Esophagus squamous epithelium (tissue), 5 donors: ENCODE measurements at places on chromosomes 2 and 18.

DNA sequence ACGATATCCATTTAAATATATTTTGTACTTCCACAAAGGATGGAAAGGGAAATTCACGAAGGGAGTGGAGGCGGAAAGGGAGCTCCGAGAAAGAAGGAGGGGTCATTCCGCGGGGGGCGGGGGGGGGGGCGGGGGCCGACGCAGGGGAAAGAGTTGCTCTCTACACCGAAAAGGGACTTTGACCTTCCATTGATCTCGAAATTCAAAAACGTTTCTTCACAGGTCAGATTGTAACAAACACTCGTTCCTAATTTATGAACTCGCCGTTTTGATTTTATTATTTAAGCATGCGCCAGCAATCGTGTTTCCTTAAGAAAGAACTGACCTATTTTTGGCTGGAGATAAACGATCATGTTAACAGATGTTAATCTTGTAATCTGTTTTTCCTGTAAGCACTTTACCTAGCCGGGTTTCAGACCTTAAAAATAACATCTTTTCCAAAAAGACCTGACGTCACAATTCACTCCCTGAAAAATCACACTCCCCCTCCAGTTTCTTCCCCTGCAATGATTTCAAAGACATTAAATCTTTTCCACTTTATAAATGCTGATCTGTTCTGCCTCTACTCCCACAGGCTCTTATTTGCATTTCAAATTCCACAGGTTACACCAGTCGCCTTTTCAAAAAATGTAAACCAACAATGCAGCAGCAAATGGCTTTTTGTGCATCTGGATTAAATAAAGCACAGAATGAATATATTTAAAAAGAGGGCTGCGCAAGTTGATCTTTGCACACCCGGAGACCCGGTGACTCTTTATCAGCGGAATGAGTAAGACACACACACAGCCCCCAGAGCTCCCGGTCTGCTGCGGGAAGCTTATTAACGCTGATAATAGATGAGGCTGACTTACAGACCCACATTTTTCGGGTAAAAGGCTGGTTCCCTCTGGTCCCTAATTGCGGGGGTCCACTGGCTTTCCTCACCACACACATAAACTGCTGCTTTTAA lies 1.6 kb downstream of the ZNF516 start:
- DNase-seq: no peak

- no peak for DNase-seq
Observed at GRCh38 chr2:197813093-197813787, 8.8 kb downstream of the PLCL1 start.

DNA sequence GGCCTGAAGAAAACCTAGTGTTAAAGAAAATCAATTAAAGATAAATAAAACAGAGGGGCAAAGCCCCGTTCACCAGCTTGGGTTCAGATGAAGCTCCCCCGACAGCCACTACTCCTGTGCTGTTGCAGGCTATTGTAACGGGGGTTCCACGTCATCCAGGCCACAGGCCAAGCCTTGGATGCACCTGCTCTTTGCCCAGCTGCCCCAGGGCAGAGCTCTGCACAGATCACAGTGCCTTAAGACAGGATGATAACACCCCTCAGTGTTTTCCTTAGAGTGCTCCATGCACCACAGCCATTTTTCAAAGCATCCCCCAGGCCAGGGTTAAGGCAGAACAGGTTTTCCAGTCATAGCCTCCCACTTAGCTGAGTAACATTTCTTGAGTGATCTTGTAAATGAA lies 32.0 kb downstream of the FASTKD2 start:
- no peak for DNase-seq

DNA sequence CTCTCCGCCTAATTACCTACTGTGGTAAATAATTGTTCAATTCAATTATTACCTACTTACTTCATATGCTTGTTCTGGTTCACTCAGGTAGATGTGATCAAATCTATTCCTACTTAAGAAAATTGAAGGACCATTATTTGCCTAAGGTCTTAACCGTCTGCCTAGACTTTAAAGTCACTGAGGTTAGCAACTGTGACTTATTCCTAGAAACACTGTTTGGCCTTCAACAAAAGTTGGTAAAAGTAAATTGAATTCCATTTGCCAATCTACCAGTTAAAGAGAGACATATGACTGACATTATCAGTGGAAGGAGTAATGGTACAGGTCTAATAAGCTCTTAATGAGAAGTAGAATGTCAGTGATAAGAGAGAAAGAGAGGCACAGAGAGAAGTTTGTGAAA lies 491.5 kb downstream of the NYAP2 start:
- DNase-seq: no peak

DNA sequence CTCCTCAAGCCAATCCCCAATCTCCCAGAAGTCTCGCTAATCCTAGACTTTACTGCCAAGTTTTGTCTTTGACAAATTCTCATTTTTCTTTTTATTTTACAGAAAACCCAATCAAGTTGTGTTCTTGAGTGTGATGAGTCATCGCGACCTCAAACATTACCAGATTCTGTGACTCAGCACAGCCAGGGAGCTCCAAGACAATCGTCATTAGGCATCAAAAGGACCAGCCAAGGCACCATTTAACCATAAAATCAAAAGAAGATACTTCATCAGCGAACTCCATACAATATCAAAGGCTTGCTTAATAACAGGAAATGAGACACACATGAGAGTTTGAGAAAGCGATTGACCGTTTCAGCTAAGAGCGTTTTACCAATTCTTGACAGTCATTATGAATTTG lies 146.2 kb upstream of the AGAP1 start:
- no peak for DNase-seq

DNA sequence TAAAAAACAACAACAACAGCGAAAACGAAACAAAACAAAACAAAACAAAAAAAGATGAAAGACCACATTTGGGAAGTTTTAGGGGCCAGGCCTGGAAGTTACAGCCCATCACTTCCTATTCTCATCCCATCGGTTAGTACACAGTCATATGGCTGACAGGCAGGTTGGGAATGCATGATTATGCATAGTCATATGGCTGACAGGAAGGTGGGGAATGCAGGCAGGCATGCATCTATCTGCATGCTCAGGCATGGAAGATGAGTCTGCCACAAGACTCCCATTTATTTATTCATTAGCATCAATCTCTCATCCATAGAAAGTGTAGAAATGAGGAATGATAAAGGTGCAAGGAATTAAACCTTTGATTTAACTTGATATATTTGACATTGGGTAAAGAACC lies 325.3 kb upstream of the MEX3C start:
- DNase-seq: no peak

DNA sequence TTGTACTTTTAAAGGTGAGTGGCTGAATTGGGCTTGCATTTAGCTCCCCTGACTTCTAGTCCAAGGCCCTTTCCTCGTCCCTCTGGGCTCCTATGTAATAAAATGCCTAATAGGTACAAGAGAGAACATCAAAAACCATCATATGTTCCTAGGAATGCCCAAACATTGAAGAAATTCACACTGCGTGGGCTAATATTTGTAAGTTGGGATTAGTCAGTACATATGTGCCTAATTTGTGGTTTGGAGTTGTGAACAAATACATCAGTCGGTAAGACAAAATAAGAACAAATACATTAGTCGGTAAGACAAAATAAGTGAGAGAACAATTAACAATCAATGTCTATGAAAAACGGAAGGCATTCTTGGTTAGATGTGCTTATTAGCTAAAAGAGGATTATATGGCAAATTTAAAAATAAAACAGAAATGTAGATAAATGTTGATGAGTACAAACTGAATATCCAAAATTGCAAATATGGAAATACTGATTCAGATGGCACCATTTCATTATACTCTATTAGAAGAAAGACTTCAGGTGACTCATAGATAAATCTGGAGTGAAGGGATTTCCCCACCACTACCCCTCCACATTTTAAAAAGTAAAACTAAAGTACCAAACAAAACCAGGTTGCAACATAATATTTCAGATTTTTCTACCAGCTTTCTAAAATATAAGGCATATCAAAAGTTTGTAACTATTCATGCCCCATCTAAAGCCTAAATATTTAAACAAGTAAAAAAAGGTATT lies 325.4 kb downstream of the ZEB2 start:
- DNase-seq: no peak

DNA sequence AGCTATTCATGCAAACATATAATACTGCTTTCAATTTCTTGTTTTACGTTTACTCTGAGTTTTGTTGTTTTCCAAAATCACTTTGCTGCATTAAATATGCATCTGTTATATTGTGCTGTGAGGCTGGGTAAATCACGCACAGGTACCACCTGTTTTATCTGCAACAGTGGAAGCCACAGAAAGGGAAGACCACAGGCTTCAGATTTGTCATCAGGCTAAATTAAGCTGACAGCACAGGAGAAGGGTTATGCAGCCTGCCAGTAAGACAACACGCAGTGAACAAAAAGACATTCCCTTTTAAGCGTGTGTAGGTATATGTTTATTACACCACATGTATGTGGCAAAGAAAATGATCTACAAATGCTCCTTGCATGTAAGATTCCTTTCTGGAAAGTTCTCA lies 38.2 kb downstream of the ZNF516 start:
- no peak for DNase-seq

- no peak for DNase-seq
Observed at GRCh38 chr2:46863882-46864281, 51.7 kb downstream of the MCFD2 start.
